ENCODE measurements at places on chromosomes 3 and 15.

DNA sequence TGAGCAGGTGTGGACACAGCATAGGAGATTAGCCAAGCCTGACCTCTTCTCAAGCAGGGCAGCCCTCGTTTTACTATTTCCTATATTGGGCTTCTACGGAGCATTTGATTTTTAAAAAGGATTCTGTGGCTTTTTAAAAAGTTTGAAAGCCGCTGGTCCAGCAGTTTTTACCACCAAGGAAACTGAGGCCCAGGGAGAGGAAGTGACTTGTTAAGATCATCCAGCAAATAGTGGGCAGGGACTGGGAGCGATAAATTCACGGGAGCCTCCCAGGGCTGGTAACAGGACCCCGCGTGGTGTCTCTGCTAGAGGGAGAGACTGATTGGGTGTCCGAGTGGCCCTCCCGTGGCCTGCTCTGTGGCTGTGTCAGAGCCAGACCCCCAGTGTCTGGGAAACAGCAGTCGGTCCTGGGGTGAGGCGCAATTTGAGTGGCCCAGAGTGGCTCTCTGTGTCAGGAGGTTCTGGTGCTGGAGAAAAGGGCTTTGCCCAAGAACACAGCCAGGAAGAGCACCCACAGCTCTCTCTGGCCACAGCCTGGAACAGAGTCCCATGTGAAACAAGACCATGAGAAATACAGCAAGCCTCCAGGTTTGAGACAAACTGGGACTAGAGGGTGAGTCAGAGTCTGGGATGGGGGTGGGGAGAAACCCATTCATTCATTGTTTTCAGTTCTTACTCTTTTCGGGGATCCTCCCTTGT, 4.2 kb downstream of the FURIN start:
- DNase-seq: no peak

GRCh38 chr3:159866201-159866746, 122.4 kb upstream of the IL12A start:
- DNase-seq: no peak

DNA sequence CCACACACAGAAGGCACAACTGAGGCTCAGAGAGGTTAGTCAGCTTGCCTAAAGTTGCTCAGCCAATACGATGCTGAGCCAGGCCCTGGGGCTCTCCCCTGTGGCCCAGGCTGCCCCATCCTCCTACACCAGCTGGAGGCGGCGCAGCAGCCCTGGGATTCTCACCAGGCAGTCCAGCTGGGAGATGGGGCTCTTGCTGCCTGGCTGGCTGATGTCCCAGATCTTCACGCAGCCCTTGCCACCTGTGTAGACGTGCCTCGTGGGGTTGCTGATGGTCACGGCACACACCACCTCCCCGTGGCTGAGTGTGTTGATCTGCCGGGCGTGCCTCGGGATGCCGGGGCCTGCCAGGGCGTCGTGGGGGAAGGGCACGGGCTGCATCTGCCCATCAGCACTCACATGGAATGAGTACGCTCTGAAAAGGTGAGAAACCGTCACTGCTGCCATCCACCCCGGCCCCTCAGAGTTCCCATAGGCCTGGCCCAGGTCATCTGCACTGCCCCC, 42.8 kb downstream of the TLE3 start:
- no peak for DNase-seq

DNA sequence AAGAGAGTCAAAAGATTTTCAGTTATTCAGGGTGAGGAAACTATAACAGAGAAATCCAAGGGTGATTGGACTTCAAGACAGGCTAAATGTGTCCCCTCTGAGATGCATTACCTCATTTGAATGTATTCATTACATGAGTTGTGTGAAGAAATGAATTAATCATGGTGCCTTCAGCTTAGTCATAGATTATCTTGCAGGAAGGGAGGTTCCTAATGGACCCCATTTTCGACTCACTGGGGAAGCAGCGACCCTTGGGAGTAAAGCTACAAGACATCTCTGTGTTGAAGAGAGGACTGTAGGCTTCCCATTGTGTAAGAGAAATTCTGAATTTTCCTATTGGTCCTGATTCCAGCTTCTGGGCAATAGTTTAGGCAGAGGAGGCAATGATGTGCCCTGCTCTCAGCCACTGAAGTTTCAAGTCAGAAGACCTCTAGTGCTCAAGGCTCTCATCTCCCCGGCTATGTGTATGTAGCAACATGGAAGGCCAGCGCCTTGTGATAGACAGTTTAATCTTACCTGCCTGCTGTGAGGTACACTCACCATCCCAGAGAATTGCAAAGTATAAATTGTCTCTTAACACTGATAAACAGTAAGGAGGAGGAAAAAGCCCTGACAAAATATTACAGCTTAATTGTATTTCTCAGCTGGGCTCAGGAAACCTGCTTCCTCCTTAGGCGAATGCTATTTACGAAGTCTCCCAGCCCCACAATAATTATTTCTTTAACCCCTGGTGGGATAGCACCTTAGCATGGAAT, 133.8 kb downstream of the PDCD6IP start:
- no peak for DNase-seq

GRCh38 chr3:54964081-54964480, 36.2 kb upstream of the LRTM1 start:
- no peak for DNase-seq

DNA sequence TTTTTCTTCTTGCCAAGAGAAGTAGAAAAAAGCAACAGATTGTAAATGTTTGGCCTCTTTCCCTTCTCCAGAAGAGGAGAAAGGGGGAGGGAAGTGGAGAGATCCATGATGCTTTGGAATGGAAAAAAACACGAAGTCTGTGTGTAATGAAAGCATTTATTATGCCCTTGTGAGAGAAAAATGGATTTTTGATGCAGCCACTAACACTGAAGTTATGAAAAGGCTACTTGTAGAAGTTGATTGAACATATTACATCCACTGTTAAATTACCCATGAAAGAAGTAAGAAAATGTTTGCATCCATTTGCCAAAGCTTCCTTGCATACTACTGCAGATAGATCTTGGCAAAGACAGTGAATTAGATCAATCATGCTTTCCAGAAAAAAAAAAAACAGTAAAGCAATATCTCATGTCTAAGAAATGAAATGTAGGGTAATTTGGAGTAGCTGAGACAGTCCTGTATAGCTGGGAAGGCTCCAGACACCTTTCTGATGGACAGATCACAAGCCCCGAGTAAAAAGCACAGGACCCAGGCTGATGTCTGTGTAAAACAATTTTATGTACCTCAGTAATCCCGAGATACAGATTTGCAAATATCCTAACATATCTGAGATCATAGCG, 295.5 kb downstream of the PLOD2 start:
- no peak for DNase-seq

- no peak for DNase-seq
Observed at GRCh38 chr3:158110658-158111018, 749 bp downstream of the RSRC1 start.

- no peak for DNase-seq
Observed at GRCh38 chr15:35752134-35752466, 206.1 kb upstream of the DPH6 start.

Measured in osteocyte (in vitro differentiated cells).